Spleen (tissue), 13 donors: ENCODE measurements at places on chromosomes 4 and X.

DNA sequence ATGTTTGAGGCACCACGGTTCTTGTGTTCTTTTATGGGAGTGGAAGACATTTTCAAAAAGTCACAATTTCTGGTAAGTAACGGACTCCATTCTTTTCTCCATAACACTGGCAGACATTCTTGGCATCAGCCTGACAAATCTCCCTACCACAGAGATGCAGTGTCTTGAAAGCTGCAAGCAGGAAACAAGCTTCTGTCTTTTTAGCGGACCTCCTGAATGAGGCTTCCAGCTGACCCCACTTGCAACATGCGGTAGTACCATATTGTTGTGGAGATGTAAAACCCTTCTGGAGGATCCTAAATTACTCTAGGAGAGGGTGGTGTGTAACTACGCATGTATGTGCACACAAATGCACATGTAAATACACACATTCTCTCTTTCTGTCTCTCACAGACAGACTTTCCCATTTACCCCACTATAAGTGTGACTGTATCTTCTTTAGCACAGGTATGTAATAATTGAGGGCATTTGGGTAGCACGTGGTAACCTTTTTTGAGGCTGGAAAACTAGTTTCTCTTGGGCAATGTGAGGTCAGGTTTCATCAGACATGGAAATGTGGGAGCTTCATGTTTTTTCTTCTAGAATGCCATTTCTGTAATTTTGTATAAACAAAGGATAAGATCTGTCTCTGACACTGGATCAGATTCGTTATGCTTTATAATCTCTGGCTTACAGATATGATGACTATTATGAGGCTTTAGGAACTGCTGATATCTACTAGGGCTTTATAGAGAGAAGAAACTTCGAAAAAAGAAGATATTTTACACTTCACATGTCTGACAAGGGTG lies 130.1 kb downstream of the MGST2 start:
- no peaks in the 10 kb centered on the region for H3K36me3 ChIP-seq
- no peak for DNase-seq
- H3K4me3 ChIP-seq = no peak overlapping the region
- no peak overlapping the region for H3K27ac ChIP-seq
- H3K27me3 ChIP-seq = no peaks in the 10 kb centered on the region
- peaks cover 7% of the 10 kb centered on the region for H3K4me1 ChIP-seq

DNA sequence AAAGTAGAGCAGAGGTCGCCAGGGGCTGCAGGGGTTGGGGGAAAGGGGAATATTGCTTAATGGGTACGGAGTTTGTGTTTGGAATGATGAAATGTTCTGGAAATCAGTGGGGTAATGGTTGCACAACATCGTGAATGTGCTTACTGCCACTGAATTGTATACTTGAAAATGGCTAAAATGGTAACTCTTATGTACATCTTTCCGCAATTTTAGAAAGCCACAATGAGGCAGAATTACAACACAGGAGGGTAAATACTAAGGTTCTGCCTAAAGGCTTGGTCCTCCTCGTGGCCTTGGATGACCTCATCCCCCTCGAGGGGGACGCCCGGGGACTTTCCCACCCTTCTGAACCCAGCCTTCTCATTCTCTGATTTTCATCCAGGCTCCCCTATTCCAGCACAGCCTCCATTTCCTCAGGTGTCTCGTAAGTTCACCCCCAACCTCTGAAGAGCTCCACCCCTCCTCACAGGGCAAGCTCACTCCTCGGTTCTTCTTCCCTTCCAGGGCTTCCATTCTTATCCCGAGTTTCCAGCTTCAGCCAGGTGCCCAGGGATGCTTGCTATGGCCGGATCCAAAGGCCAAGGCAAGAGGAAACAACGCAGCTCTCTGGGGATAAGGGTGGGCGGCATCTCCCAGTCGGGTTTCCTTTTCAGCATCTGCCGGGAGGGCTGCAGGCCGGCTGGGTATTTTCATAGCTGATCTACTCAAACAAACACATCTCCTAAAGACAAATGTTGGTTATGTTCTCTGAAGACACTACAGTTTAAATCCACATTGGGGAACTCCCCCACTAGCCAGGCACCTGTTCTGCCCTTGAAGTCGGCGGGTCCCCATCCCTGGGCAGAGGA lies 71.3 kb upstream of the ACSL1 start:
- H3K4me3 ChIP-seq = no peak overlapping the region
- H3K4me1 ChIP-seq = peaks cover 7% of the 10 kb centered on the region

GRCh38 chr4:14749910-14750309 lies 252.4 kb upstream of the CPEB2 start:
- no peak overlapping the region for H3K27ac ChIP-seq
- no peaks in the 10 kb centered on the region for H3K27me3 ChIP-seq

- peaks cover 29% of the 10 kb centered on the region for H3K4me1 ChIP-seq
- no peak overlapping the region for H3K27ac ChIP-seq
- peaks cover 40% of the 10 kb centered on the region for H3K36me3 ChIP-seq
Observed at GRCh38 chr4:6884341-6884870, 25.2 kb upstream of the TBC1D14 start.

DNA sequence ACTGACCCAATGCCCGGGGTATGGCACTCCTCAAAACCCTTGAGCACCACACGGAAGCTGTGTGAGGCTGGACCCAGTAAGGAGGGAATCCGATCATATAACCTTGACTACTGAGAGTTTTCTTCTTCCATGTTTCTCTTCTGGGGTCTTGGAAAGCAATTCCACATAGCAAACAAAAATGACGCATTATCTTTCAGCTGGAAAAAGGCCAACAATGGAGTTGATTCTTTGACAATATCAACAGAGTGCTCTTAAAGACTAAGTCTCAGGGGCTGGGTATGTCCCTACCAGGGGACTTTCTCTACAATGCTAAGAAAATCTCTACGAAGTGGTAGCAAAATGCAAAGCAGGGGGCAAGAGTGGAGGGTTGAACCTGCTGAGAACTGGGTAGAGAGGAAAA lies 188.6 kb downstream of the NSUN7 start:
- no peak for DNase-seq
- no peaks in the 10 kb centered on the region for H3K36me3 ChIP-seq
- H3K4me3 ChIP-seq = no peak overlapping the region

DNA sequence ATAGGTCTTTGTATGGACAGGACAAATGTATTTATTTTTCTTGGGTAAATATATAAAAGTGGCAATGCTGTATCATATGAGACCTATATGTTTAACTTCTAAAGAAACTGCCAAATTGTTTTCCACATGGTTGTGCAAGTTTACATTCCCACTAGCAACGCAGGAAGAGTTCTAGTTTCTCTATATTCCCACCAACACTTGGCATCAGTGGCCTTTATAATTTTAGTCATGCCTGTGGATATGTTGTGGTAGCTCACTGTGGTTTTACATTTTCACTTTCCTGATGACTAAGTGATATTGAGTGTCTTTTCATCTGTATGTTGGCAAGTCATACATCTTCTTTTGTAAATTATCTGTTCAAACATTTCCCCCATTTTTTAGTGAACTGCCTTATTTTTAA lies 126.0 kb downstream of the EMCN start:
- H3K27ac ChIP-seq = no peak overlapping the region
- no peaks in the 10 kb centered on the region for H3K27me3 ChIP-seq
- no peaks in the 10 kb centered on the region for H3K4me1 ChIP-seq

DNA sequence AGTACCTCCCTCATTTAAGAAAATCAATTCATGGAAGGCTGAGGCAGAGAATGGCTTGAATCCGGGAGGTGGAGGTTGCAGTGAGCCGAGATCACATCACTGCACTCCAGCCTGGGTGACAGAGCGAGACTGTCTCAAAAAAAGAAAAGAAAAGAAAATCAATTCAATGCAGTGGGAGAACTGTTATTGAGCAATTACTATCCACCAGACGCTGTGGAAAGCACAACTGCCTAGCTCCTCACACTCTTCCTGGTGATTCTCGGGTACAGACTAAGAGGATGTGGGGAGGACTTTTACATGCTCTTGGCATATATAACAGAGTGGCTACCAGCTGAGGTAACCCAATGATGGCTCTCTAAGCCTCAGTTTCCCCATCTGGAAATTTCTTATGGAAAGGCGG lies 2.7 kb upstream of the TMSB4X start:
- peak overlapping the region; percentile 97 for H3K27ac ChIP-seq
- H3K36me3 ChIP-seq = no peaks in the 10 kb centered on the region
- DNase-seq = no peak
- peak overlapping the region; percentile 29 for H3K4me3 ChIP-seq
- peaks cover 15% of the 10 kb centered on the region for H3K27me3 ChIP-seq
- H3K4me1 ChIP-seq = peaks cover 20% of the 10 kb centered on the region

DNA sequence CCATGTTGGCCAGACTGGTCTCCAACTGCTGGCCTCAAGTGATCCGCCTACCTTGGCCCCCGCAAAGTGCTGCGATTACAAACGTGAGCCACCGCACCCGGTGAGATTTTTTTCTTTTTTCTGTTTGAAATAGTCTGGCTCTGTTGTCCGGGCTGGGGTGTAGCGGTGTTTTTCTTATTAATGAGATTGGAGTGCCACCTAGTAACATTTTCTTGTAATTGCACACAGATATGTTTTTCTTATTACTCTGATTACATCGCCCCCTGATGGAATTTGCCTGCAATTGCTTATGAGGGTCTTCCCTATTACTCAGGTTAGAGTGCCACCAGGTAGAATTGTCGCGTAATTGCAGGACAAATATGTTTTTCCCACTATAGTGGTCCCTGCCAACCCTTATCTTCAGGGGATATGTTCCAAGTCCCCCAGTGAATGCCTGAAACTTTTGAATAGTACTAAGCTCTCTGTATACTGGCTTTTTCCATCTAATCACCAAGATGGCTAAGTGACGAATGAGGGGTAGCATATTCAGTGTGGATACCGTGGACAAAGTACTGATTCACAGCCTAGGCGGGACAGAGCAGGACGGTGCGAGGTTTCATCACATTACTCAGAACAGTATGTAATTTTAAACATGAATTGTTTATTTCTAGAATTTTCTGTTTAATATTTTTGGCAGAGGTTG lies 8.6 kb upstream of the PDHA1 start:
- no peaks in the 10 kb centered on the region for H3K27me3 ChIP-seq
- no peaks in the 10 kb centered on the region for H3K36me3 ChIP-seq
- no peak overlapping the region for H3K27ac ChIP-seq

DNA sequence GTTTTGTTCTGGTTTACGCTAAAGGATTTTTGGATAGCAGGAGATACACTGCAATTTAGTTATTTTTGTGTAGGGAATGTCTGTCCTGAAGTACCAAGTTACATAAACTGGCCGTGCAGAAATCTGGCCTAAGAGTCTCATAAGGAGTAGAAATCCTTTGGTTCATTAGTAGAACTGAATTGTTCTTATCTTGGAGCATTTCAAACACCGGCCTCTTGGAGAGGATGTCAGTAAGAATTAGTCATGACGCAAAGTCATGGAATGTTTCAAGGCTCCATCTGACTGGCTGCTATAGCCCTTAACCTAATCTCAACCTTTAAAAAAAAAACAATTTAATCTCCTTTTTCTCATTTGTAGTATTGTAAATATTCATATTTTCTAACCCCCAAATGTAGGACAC lies 15.2 kb downstream of the PDLIM3 start:
- peaks cover 3% of the 10 kb centered on the region for H3K27me3 ChIP-seq
- DNase-seq = no peak
- H3K4me3 ChIP-seq = no peak overlapping the region
- no peaks in the 10 kb centered on the region for H3K36me3 ChIP-seq

- no peaks in the 10 kb centered on the region for H3K4me1 ChIP-seq
- no peaks in the 10 kb centered on the region for H3K27me3 ChIP-seq
- H3K27ac ChIP-seq = no peak overlapping the region
- peaks cover 18% of the 10 kb centered on the region for H3K36me3 ChIP-seq
Observed at GRCh38 chr4:168449719-168450452, 30.4 kb downstream of the DDX60L start.

GRCh38 chrX:4741024-4741423 lies 1027.6 kb upstream of the PRKX start:
- H3K4me1 ChIP-seq = no peaks in the 10 kb centered on the region
- no peak for DNase-seq
- H3K27ac ChIP-seq = no peak overlapping the region
- H3K27me3 ChIP-seq = no peaks in the 10 kb centered on the region
- H3K4me3 ChIP-seq = no peak overlapping the region
